ENCODE measurements at places on chromosomes 3 and 15.

GRCh38 chr15:64911311-64912186 is at the start of gene ANKDD1A:
Gene ANKDD1A (plus strand): TSS chr15:64911902. CDS start chr15:64911931, 29 bp downstream.
- no peak for DNase-seq

DNA sequence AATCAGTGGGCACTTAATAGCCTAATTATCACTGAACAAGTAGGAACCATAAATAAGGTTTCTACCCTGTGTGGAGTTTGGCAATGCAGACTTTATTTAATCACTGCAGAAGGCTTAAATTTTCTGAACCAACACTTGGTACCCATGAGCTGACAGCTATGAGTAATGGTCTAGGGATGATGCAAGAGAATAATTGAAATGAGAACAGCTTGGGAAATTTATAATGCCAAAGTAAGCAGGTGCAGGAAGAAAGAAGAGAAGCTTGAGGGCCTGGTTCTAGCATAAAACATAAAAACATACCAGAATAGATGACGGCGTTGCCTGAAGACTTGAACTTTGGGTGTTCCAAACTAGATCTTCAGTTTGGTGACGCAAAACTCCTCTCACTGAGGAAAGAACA is 67.0 kb downstream of the IMPG2 start:
- DNase-seq: no peak

DNA sequence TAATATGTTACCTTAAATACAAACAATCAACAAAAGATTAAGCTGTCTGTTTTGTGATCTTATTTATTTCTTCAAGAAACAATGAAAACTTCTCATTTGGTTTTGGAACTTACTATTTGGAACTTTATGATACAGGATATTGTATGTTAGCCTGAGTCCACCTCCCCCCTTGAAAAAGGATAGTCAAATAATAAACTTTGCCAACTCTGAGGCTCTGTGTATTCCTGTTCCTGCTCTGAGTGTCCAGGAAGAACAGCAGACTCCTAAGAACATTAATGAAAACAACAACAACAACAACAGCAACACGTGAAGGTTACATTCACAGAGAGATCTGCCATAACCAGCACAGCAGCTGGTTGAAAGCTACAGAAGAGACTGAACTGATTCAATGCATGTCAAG is 108.1 kb upstream of the AADACL2 start:
- no peak for DNase-seq

DNA sequence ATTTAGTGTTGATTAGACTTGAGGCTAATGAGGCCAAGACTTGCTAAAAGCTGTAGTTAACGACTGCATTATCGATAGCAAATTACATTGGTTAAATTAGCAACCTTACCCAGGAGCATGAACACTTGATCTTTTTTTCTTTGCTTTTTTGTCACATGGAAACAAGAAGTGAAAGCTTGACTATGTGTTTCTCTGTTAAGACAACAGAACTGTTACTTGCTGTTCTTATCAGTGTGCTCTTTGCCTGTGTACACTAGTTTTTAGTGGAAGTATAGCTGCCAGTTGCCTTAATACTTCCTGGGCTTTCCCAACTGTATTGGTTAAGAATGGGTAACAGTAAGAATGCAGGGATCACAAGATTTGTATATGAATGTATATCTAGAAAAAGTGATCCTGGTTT is 625.5 kb downstream of the NAALADL2 start:
- no peak for DNase-seq

GRCh38 chr3:99114565-99115291 is 213.2 kb upstream of the DCBLD2 start:
- DNase-seq: no peak

DNA sequence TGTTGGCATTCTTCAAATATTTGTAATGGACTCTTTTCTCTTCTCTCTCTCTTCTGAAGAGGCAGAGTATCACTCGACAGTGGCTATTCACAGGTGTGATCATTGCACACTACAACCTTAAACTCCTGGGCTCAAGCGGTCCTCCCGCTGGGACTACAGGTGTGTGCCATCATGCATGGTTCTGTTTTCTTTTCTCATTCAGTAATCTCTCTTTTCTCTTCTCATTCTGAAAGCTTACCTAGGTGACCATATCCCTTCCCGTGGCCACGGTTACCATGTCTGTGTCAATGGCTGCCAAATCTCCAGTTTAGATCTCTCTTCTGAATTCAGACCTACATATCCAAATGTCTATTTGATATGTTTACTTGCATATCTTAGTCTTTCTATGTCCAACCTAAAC is 96.3 kb downstream of the SOX2 start:
- no peak for DNase-seq

- no peak for DNase-seq
Observed at GRCh38 chr3:146421819-146422759, 47.3 kb downstream of the PLSCR2 start.

DNA sequence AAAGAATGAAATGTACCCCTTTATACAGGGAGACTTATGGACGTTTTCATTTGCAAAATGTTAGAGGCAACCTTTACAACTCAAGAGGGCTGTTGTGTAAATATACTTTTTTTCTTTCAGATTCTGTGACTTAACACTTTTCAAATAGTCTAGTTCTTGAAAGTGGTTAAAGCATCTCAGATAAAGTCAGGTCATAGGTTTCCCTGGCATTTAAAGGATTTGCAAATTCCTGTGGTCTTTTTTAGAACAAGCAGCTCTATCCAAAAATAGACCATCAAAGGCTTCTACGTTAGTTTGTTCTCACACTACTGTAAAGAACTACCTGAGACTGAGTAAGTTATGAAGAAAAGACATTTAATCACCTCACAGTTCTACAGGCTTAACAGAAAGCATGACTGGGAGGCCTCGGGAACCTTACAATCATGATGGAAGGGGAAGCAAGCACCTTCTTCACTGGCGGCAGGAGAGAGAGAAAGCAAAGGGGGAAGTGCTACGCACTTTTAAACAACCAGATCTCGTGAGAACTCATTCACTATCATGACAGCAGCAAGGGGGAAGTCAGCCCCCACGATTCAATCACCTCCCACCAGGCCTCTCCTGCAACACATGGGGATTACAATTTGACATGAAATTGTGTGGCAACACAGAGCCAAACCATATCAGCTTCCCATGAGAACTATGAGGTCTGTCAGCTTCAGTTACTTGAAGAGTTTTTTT is 23.3 kb upstream of the GABRR3 start:
- no peak for DNase-seq

- DNase-seq: no peak
Observed at GRCh38 chr15:65887565-65887964, 18.3 kb downstream of the RAB11A start.

DNA sequence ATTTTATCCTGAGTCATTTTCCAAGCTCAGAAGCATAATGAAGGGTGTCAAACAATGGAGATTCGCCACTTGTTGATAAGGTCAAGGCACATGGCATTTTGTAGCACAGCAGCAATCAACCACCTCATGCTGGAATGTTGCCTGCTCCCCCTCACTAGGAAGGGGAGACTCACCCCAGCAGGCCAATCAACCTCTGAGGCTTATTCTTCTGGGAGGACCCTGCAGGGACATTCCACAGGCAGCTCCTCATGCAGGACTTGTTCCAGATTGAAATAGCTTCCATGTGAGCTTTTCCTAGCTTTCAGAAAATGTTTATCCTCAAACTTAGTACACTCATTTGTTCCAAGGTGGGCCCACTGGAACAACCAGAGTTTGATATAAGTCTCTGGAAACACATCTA is 77.6 kb downstream of the SSR3 start:
- DNase-seq: no peak
